HFFc6 (cell line): ENCODE measurements at places on chromosomes 16 and 17.
A peak's percentile ranks its signal among the peaks of the same experiment; 100 is the strongest.

- DNase-seq, result peak; percentile 65
Measured at GRCh38 chr16:48075398-48075797, 80.4 kb downstream of the ABCC12 start.

DNA sequence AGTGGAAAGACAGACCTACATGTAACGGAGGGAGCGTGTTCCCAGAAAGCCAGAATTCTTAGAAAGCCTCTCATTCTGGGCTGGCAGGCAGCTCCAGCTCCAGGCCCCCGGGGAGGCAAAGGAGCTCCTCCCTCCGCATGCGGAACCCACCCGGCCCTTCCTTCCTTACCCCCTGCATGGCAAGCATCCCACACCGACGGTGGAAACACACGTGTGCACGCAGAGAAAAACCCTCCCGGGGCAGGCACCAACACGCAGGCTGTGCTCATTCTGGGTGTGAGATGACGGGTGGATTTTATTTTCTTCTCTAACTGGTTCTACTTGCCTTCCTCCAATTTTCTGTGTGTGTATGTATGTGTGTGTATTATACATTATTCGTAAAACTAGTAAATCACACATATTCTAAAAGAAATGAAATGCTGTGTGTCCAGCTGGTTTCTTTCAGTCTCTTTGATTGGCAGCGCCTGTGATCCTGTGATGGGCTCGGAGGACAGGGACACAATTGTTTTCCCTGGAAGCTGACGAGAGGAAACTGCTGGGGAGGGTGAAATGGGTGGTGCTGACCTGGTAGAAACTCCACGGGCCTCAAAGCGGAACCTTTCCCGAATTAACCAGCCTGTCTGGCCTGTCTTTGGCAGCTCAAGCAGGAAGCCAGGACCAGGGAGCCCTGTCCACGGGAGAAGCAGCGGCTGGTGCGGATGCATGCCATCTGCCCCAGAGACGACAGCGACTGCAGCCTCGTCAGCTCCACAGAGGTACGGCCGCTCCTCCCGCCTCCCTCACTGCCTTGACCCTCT lies 22.2 kb downstream of the CARD14 start:
- no peak for DNase-seq

- DNase-seq, result peak; percentile 71
Measured at GRCh38 chr16:75653922-75654321, 6.3 kb downstream of the TERF2IP start.

DNA sequence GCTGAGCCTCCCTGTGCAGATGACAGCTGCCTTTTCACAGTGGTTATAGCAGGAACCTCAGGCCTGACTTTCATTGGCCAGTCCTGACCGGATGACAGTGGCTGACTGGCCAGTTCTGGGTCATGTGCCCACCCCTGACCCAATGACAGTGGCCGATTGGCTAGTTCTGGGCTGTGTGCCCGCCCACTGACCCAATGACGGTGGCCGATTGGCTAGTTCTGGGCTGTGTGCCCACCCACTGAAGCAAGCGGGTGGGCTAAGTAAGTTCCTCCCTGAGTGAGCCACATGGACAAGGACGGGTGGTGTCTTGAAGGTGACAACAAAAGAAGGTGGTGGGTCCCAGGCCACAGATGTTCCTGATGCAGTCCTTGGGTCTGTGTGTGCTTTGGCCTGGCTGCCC lies 9.5 kb downstream of the DEF8 start:
- no peak for DNase-seq

DNA sequence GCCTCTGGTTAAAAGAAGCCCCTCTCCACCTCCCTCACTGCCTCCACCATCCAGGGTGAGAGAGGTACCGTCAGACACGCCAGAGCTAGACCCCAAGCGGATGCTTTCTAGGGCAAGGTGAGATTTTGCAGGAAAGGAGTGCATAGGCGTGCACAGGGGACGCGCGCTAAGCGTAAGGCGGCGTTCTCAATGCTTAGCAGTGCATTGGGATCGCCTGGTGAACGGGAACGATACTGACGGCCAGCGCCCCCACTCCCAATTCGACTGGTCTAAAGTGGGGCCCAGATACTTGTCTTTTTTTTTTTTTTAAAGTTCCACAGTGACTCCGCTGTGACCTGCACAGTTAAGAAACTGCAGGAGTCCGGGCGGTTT lies 57.9 kb upstream of the CREBBP start:
- DNase-seq, result no peak

DNA sequence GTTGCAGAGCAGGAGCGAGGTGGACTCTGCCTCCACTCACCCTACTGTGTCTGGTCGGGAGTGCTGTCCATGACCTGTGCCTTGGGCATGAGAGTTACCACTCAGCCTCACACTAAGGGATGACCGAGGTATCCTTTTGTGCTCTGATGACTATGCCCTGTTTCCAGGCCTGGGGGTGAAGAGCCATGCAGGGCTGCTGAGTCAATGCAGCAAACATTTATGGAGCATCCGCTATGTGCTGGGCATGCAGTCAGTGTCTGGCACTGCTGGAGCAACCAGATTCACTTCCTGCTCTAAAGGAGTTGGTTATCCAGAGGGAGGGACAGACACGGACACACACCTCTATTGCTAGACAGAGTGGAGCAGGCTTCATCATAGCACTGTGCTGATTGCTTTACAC lies 7.6 kb upstream of the HNF1B start:
- DNase-seq, result peak; percentile 90

DNA sequence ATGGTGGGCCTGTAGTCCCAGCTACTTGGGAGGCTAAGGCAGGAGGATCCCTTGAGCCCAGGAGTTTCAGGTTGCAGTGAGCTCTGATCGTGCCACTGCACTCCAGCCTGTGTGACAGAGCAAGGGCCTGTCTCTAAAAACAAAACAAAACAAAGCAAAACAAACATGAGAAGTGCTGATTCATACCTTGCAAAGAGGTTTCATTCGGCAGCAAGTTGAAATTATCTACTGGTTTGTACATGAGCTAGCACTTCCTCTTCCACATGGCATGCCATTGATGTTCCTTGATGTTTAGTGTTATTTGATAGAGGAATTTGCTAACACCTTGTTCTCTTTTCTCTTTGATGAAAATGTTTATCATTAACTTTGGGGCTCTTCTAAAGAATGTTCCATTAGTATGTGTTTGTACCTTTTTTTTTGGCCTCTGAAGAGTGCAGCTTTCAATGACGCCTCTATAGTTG lies 50.6 kb downstream of the SPECC1 start:
- DNase-seq, result peak; percentile 56

GRCh38 chr17:5753421-5753820 lies 169.1 kb upstream of the NLRP1 start:
- no peak for DNase-seq

- no peak for DNase-seq
Measured at GRCh38 chr17:68029512-68030215, 5.9 kb upstream of the KPNA2 start.

DNA sequence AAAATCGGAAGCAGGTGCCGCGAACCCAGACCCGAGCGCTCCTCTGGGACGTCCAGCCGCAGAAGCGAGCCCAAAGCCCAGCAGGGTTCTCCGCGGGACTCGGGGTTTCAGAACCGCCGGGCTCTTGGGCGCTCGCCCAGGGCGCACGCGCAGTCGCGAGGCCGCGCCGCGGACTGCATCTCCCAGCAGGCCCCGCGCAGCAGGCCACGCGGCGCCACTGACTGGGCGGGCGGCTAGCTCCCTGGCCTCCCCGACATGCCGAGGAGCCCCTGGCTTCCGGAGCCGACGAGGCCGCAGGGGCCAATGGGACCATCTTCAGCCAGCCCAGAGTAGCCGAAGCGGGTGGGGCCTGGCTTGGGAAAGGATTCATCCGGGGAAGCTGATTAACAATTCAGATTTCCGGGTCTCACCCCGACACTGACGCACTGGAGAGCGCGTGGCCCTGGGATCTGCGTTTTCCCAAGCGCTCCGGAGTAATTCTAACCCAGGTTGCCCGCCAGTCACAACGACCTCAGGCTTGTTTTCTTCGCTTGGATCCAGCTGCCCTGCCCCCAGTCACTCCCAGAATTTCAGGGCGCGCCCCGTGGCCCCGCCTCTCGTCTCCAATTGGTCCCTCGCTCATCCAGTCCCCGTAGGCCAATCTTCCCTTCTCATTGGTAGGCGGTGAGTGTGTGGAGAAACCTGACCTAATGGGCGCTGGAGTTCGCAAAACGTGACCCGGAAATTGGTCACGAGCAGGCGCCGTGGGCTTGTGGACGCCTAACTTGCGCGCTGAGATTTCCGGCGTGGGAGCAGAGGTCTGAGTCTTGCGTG lies at the start of gene ZNF263:
Gene ZNF263, plus strand, starts transcription at position 762 of the 813 bp plus-strand sequence. CDS start 328 bp downstream, outside the sequence.
- DNase-seq, result peak; percentile 97

- DNase-seq, result no peak
Measured at GRCh38 chr16:73326770-73327470, 279.0 kb upstream of the ZFHX3 start.

GRCh38 chr16:31113121-31114120 lies 4.0 kb upstream of the KAT8 start:
- DNase-seq, result no peak

DNA sequence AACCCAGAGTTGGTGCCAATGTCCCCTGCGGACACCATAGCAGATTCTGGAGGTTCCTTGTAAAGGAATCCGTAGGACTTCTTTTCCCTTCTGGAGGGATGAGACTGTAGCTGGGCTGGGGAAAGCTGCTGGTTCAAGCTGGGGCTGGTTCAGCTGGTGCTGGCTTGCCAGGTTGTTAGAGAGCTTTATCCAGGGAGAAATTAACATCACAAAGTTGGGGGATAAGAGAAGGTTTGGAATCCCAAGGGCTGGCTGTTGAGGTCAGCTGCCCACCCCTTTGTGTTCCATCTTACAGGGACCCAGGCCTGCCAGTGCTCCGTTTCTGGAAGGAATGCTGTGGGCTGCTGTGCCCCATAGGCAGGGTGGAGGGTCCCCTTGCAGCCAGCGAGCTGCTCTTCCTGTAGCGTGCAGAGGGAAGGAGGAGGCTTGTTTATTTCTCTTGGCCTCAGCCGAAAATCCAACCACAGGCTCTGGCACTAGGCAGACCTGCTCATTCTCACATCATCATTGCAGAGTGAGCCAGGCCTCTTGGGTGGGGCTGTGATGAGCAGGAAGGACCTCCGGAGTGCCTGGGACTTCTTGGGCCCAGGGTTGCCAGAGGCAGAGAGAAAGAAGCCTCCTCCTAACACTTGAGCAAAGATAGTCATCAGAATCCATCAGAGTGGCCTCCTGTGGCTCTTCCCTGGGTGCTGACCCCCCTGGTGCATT lies 251.1 kb downstream of the SEC14L1 start:
- DNase-seq, result peak; percentile 97

DNA sequence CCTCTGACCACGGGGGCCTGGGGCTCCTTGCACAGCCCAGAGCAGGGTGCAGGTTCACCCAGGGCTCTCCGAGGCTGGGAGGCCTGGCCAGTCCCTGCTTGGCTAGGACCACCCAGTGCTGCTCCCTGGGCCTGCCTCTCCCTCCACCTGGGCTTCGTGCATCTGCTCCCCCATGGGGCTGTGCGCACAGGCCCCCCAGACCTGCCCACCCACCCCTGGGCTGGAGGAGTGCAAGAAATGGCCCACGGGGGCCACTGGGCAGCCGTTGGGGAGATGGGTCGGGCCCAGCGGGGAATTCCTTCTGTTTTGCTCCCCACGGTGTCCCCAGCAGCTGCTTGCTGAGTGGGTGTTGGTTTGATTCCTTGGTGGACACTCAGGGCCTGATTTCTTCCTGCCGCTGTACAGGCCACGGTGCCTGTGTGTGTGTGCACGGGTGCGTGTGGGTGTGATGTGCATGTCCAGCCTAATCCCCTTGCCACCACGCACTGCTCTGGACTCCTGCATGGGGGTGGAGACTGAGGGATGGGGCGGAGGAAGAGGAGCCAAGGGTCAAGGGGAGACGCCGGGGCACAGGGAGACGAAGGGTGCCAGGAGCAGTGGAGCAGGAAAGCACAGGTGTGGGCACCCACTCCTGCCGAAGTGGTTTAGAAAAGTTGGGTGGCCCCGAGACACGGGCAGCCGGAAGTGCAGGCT lies 8.5 kb downstream of the PRSS27 start:
- no peak for DNase-seq

- DNase-seq, result no peak
Measured at GRCh38 chr16:12655537-12655936, 148.2 kb downstream of the CPPED1 start.

DNA sequence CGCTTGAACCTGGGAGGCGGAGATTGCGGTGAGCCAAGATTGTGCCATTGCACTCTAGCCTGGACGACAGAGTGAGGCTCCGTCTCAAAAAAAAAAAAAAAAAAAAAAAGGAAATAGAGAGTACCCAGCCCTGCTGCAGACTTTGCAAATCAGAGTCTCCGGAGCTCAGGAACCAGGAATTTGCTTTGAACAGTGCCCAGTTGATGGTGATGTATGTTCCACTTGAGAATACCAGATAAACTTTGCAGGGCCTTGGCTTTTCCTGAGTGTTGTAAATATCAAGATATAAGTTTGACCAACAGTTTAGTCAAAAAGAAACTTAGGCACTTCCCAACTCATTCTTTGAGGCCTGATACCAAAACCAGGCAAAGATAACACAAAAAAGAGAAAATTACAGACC lies 30.6 kb upstream of the MAP3K14 start:
- DNase-seq, result no peak

GRCh38 chr16:81738783-81739496 lies 40.2 kb upstream of the PLCG2 start:
- no peak for DNase-seq

DNA sequence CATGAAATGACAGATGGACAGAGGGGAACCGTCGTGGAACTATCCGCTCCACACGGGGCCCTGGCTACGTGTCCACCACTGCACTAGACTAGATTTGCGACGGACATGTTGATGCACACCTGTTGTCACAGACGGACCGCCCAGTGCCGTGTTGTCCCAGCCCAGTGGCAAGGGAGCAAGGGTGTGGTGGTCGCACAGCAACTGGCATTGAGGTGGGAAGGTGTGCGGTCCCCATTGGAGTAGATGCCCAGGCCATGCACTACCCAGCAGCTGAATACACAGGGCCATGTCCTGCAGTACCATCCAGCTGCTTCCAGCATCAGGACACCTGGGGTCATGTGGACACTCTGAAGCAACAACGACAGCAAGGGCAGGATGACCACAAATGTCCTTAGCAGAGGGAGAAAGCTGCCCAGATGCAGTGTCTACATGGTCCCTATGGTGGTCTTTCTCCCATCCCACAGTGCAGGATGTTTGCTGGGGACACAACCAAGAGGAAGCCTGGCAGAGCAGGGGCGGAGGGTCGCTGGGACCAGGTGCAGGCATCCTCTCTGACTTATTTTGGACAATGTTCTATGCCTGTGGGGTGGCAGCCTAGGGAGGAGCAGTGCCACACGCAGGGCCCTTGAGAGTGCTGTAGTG lies 8.8 kb downstream of the FOXF1 start:
- DNase-seq, result no peak
